ENCODE measurements at places on chromosomes 5 and 9. TPM values are rescaled to one million over a fixed set of nuclear protein-coding genes. Genes with fewer than 3 reads are reported as not detected.

Gene CIZ1
- 114 TPM for total RNA-seq

Gene SLC36A2
- not detected for total RNA-seq

Gene CXXC5
- 3.1 TPM for total RNA-seq

DNA sequence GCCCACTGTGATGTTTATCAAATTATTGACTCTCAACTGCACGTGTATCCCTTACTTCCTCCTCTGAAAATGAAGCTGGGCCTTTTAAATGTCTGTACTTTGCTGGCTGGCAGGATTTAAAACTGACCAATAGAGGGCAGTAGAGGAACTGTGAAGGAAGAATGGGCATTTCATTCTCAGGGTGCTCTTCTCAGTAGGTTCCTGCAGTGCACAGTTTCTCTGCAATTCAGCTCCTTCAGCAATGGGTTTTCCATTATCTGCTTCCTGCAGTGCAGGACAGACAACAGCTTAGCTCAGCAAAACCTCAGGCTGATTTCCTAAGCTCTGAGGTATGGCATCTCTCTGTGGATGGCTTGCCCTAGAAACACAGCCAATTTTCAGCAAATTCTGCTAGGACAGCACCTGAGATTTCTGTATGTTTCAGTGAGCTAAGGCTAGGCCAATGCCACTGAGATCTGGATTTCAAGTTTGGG, 298.4 kb upstream of the PRDM9 start:
- H3K4me3 ChIP-seq = no peak overlapping the region
- no peak for DNase-seq
- H3K4me1 ChIP-seq = no peaks in the 10 kb centered on the region
- H3K27me3 ChIP-seq = no peaks in the 10 kb centered on the region

DNA sequence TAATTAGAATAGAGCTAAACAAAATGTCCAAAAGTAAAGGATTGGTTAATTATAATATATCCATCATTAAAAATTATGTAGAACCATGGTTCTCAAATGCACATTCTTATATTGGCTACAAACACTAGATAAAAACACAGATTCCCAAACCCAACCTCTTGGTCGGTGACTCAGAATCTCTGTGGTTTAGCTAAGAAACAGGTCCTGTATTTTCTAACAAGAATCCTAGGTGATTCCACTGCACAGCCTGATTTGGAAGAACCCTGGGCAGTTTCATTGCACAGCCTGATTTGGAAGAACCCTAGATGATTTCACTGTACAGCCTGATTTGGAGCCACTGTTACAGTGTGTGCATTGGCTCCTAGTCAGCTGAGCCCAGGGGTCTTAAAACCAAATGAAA, 67.9 kb downstream of the KIAA1958 start:
- H3K36me3 ChIP-seq = no peaks in the 10 kb centered on the region
- H3K27me3 ChIP-seq = no peaks in the 10 kb centered on the region
- H3K4me3 ChIP-seq = no peak overlapping the region
- H3K4me1 ChIP-seq = no peaks in the 10 kb centered on the region
- no peak overlapping the region for H3K27ac ChIP-seq
- DNase-seq = no peak

GRCh38 chr5:177132136-177133095, 1.2 kb upstream of the NSD1 start:
- peaks cover 58% of the 10 kb centered on the region for H3K4me1 ChIP-seq
- peaks cover 12% of the 10 kb centered on the region for H3K36me3 ChIP-seq
- H3K27ac ChIP-seq = peak overlapping the region; percentile 74
- H3K4me3 ChIP-seq = peak overlapping the region; percentile 48
- DNase-seq = no peak
- H3K27me3 ChIP-seq = no peaks in the 10 kb centered on the region

DNA sequence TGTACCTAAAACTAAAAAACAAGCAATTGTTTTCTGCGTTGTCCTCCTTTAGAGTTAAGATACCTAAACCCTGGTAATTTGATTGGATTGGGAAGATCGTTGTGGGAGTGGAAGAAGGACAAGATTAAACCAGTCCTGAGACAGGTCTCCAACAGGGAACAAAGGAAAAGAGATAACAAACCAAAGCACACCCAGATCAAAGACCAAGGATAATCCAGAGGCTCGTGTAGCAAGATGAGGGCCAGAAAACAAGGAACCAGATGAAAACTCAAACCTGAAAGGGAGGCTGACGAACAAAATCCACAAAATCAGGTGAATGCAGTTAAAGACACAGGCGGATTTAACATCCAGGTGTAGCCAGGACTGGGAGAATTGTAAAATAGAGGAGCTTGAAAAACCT, 618.1 kb downstream of the SLCO4C1 start:
- H3K27ac ChIP-seq = no peak overlapping the region
- no peak for DNase-seq
- H3K36me3 ChIP-seq = no peaks in the 10 kb centered on the region
- H3K4me1 ChIP-seq = no peaks in the 10 kb centered on the region

DNA sequence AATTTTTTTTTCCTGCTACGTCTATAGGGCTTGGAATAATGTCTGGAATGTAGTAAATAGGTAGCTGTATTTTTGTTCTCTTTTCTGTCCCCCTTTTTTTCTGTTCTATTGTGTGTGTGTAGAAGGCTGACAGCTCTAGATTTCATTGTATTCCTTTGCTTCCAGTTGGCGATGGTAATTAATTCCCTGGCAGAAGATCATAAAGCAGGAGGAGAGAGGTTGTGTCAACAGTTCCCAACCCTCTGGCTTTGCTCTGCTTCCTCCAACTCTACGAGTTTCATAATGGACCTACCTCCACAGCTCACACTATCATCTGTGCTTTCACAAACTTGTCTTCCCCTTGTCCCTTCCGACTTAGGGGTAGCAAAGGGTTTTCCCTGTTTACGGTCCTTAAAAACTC, 117.9 kb upstream of the CDH18 start:
- no peaks in the 10 kb centered on the region for H3K36me3 ChIP-seq
- no peak overlapping the region for H3K4me3 ChIP-seq
- no peak overlapping the region for H3K27ac ChIP-seq
- DNase-seq = no peak
- H3K4me1 ChIP-seq = no peaks in the 10 kb centered on the region
